ENCODE measurements at places on chromosomes 6 and 20.

- DNase-seq: no peak
Observed at GRCh38 chr6:65110031-65110430, 597.0 kb downstream of the EYS start.

- DNase-seq: no peak
Observed at GRCh38 chr20:63255931-63256704, 1.9 kb upstream of the NKAIN4 start.

- peak; percentile 76 for DNase-seq
Observed at GRCh38 chr20:50120935-50121693, 8.2 kb upstream of the UBE2V1 start.

GRCh38 chr6:97969065-97969464, 686.0 kb upstream of the MMS22L start:
- DNase-seq: no peak

DNA sequence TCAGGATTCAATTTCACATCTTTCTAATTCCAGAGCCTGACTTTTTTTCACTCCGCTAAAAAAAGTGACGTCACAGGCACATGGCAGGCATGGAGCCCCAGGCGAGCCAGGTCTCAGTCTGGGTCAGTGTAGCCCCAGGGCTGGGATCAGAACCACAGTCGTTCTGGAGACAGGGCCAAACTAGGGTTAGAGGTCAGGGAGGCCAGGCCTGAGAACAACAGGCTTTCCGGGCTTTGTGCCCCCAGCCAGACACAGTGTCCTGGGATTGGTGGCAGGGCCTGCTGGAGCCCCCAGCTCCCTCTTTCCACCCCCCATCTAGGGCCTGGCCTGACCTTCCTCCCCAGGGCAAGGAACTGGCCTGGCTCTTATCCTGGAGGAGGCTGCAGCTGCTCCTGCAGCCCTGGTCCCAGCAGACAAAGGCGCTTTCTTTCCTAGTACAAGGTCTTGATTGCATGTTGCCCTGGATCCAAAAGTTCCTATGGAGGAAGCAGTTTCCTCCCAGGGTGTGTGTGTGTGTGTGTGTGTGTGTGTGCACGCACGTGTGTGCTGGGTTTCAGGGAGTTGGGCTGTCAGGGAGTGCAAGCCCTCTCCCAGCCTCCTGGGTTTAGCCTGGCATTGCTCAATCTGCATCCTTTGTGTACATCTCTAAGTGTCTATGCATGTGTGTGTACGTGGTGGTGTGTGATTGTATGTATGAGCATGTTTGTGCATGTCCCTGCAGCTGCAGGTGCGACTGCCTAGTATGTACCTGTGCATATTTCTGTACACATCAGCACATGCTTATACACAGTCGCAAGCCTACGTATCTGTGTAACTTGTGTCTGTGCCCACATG, 26.5 kb upstream of the EMILIN3 start:
- no peak for DNase-seq

DNA sequence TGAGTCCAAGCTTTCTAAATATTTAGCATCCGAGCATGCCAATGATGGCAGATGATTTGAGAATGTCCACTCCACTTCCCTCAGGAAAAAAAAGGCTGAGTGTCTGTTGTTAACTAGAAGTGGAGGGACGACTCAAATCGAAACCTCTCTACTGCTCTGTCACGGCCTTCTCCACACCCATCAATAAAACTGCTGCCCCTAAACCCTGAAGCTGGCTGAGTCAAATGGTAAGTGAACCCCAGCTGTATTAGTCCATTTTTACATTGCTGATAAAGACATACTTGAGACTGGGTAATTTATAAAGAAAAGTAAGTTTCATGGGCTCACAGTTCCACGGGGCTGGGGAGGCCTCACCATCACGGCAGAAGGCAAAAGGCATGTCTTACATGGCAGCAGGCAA, 707.0 kb downstream of the QKI start:
- no peak for DNase-seq
